ENCODE measurements at places on chromosomes 7 and 10.

GRCh38 chr10:34711500-34711899, 103.6 kb downstream of the PARD3 start:
- DNase-seq, result no peak

DNA sequence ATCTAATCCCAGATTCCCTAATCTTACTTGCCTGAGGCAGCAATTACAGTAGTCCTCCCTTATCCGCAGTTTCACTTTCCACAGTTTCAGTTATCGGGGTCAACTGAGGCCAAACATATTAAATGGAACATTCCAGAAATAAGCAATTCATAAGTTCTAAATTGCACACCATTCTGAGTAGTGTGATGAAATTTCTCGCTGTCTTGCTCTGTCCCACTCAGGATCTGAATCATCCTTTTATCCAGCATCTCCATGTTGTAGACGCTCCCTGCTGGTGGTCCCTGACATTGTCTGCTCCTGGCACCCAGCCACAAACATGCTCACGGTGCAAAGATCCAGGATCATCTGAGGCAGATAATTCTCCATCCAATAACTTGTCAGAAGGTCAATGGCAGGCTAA, 128.7 kb upstream of the CXCL12 start:
- DNase-seq, result no peak

GRCh38 chr7:6198689-6199595, 73.5 kb downstream of the CYTH3 start:
- DNase-seq, result no peak

- DNase-seq, result no peak
These were observed 14.5 kb upstream of the VCL start for GRCh38 chr10:73983096-73984047.

DNA sequence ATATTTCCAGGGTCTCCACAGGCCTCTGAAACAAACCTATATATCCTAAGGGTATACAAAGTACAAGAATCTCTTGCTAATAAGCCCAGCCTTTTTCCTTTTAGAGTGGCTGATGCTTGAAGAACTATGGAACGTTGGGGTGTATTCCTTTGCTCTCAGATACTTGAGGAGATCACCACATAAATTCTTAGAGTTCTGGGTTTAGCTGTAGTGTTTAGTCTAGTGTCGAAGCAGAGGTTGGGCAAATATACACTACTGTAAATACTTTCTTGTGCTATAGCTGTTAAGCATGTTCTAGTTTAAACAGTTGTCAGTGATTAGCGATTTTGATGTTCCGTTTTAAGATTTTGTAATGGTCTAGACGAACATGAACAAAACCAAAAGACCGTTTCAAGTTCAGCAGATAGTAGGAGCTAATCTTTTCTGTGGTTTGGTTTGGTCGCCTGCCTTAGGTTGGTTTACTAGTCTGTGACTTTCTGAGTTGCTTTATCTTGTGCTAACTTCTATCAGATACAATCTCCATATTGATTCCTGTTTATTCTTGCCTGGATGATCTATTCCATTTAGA, 229.6 kb downstream of the NSUN6 start:
- no peak for DNase-seq

DNA sequence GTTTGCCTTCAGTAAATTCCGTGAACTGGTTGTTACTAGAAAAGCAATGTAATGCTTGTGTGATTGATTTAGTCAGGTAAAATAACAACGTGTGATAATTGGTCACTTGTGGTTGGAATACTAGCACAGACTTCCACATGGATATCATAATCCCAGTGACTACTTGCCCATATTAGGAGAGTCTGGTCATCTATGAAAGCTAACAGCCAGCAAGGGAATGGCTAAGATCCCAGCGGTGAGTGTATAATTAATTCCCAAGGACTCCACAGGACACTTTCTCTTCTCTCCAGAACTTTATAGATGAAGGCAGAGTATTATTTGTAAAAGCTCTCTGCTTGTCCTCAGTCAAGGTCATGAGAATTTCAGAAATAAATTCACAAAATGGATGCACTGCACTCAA, 662.6 kb upstream of the TEX47 start:
- no peak for DNase-seq

Data from upper lobe of left lung (tissue), 6 donors.